ENCODE measurements at places on chromosomes 2 and 18.

- no peak for DNase-seq
Measured at GRCh38 chr18:5619376-5619775, 75.6 kb upstream of the EPB41L3 start.

- DNase-seq, result no peak
Measured at GRCh38 chr2:109374548-109375130, 239.1 kb downstream of the SEPTIN10 start.

DNA sequence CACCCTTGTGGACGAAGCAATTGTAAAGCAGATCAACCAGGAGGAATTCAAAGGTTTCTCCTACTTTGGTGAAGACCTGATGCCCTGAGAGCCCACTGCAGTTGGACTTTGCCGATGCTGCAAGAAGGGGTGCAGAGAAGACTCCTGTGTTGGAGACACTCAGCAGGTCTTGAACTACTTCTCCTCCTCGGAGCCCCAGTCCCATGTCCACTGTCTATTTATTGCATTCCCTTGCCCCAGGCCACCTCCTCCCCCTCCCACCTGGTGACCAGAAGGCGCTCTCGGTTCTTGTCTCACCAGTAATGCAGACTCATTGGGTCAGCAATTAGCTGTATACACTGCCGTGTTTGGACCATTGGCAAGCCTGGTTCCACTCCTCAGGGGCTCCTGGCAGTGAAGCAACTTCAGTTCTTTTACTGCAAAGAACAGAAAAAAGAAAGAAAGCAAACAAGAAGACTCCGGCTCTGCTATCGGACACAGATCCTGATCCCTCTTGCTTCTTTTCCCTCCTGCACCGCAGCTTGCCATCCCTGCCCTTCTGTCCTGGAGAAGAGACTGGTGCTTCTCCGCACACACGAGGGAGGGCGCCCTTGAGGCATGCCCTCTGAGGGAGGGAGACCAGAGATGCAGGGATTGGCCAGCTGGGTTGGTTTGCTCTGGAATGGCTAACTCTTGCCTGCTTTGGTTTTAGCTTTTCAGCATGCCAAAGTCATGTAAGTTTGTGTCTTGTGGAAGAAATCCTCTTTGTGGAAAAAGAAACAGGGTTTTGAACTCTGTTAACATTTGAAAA lies 112.2 kb upstream of the EPAS1 start:
- no peak for DNase-seq

DNA sequence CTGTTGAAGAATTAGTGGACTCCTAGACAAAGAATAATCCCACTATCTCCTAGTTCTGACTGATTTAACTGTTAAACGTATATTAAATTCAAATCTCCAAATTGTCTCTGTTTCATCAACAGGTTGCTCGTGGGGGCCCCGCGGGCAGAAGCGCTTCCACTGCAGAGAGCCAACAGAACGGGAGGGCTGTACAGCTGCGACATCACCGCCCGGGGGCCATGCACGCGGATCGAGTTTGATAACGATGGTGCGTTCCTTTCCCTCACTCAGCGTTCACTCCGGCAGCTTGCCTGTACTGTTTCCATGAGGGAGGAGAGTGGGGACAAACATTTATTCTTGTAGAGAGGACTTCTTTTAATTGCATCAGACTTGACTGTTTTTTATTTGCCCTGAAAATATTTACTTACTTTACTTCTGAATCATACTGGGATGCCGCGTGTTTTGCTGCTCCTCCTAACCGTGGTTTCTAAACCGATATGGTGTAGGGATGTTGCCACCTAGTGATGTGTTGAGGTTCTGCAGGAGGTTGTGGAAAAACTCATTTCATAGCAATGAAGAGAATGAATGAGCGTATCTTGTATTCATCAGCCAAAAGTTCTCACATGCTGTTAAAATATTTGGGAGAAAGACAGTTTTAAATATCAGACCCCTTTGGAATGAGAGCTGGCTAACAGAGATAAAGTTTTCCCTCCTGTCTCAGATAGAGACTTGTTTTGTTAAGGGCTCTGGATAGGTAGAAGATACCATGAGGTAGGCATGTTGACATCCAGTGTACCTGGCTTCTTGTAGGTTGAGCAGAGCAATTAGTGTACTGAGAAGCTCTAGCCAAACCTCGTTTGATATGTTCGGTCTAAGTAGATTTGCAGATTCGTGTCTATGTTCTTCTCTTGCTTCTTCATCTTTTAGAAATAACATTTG lies 38.3 kb downstream of the ITGA6 start:
- no peak for DNase-seq

DNA sequence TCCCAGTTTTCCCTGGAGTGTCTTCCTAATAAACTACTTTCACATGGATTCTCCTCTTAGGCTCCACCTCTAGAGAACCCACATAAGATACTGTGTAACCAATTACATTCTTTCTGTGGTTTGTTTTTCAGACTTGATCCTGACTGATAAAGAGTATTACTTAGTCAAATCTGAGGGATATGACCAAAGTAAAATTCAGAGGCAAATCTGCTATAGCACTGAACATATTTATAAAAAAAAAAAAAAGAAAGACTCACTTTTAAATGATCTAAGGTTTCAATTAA lies 13.9 kb downstream of the CKAP2L start:
- no peak for DNase-seq

GRCh38 chr18:61713502-61713901 lies 179.3 kb downstream of the RNF152 start:
- DNase-seq, result no peak

- no peak for DNase-seq
Measured at GRCh38 chr2:88580088-88580487, 47.2 kb downstream of the EIF2AK3 start.

GRCh38 chr18:48260237-48260636 lies 148.9 kb downstream of the ZBTB7C start:
- DNase-seq, result no peak

GRCh38 chr2:203908797-203909185 lies 27.8 kb upstream of the ICOS start:
- DNase-seq, result no peak

DNA sequence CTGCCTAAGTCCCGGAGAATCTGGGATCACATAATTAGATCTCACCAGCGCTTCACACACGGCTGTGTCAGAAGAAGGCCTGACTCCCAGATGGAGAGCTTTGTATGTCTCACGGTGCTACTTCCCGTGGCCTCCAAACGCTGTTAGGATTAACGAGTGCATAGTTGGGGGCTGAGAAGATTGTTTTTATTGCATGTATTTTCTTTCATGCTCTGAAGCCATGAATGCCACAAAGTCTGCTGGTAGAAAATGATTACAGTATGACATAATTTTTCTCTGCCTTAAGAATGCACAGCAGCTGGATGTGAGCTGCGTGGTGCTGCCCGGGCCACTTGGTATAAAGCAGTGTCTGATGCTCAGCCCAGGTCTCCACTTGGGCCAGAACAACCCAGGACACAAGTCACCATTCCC lies 166.5 kb downstream of the SEPTIN10 start:
- no peak for DNase-seq

DNA sequence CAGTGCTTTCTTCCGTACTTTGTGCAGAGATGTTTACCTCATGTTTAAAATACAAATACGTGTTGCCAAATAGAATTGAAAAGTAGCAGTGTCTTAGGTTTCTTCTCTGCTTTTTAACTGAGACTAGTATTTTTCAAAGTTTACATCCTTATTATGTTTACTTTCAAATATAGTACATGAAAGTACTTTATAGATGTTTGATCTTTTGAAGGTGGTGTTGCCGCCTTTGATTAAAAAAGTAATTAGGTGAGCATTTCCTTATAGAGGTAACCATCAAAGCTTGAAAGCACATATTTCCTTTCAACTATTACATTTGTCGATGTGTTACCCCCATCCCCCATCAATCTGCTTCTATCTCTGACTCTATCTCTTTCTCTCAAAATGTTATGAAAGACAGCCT lies 87.0 kb downstream of the CERS6 start:
- DNase-seq, result no peak

GRCh38 chr2:75595541-75596395 lies 35.0 kb upstream of the EVA1A start:
- no peak for DNase-seq

DNA sequence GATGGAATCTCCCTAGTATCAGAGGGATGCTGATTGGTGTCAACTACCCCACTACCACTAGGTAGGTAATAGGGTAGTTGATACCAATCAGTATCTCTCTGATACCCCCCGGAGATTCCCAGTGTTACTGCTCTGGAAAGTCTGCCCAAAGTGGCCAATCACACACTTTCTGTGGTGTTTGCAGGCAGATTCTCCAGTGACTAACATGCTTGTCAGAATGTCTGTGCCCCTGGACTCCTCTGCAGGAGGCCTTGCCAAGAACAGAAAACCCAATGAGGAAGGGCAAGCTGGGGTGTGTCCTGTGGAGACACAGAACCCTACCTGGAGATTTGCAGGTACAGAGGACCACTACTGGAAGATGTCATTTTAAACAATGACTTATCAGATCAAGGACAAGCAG lies 135.1 kb downstream of the RIT2 start:
- no peak for DNase-seq

- DNase-seq, result no peak
Measured at GRCh38 chr2:217738061-217738460, 264.7 kb downstream of the TNS1 start.

DNA sequence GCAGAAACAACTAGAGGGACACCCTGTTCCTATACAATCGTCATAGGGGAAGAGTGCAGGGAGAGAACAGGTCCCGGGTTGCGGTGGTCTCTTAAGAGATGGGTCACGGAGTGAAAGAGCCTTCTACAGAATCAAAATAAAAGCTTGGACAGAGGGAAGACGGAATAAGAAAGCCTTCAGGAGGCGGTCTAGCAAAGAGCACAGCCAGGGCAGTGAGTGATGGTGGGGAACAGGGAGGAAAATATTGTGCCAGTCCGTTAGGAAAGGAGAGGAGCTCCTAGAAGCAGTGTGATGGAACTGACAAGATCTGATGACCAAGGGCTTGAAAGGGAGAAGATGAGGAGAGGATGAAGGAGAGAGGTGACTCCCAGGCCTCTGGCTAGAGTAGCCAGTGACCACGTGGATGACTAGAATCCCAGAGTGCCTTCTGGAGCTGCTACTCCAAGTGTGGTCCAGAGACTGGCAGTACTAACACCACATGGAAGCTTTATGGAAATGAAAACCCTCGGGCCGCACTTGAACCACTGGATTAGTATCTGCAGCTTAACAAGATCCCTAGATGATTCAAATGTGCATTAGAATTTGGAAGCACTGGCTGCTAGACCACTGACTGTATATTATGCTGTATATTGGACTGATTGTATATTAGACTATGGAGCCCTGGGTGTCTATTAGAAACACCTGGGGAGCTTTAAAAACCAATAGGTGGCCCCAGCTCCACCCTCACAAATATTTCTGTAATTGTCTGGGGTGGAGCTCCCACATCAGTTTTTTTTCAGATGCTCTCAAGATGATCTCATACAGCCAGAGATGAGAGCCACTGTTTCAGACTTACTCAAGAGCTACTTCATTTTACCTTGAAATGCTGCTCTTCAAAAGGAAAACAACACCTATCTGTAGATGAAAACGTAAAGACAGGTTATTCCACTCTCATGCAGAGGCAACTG lies 1.1 kb upstream of the EVA1A start:
- DNase-seq, result no peak

DNA sequence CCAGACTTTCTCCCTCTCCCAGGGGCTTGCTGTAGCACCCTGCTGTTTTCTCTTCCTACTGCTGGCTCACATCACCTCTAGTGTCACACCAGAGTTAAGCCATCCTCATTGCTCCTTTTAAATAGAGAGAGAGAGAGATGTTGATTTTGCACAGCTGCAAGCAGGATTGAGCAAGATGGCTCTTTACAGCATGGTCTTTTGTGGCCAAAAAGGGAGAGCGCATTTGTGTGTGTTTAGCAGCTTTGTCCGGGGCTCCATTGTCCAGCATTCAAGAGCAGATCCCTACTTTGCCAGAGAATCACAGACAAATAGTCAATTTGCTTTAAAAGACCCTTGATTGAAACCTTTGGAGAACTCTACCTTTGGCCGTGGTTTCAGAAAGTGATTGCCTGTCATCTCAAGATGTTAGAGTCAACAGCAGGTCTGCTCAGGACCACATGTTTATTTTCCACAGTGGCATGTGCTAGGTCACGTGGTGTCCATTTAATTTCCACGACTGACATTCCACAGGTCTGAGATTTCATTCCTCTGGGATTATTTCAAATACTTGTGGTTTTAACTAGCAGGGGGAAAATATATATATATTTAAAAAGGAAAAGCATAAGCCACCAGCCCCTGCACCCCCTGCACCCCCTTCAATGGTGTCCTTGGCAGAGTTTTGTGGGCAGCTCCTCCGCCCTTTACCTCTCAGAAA lies 359.9 kb upstream of the SLC14A2 start:
- no peak for DNase-seq

GRCh38 chr2:176001916-176002687 lies at the start of gene LNPK:
Gene LNPK, minus strand, starts transcription at chr2:176002267. Its CDS starts 6,683 bp downstream, at chr2:175995584.
- peak; percentile 55 for DNase-seq

DNA sequence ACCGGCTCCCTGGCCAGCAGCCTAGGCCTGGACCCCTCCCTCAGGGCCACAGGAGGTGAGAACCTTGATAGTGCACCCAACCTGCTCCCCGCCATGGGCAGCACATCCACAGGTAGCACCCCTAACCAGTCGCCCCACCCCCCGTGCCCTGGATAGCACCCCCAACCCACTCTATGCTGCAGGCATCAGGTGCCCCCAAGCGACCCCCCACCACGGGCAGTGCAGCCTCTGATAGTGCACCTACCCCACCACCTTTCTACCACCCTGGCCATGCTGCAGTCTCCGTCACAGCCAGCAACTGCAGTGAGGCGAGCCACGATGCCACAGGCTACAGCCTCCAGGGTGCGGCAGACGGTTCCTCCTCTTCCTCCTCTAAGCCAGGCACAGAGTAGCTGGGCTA lies 55.6 kb downstream of the SOWAHC start:
- no peak for DNase-seq

DNA sequence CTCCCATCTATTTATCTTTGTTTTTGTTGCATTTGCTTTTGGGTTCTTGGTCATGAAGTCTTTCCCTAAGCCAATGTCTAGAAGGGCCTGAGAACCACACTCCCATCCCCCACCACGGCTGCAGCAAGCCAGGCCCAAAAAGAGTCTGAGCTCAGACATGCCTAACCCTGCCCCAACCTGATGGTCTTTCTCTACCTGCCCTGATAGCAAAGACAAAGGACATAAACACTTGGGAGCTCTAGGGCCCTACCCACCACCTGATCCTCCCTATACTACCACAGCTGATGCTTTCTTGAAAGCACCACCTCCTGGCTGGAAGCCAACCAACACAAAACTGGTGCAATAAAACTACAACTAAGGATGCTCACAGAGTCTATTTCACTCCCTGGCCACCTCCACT lies 233.4 kb downstream of the WDR7 start:
- no peak for DNase-seq

DNA sequence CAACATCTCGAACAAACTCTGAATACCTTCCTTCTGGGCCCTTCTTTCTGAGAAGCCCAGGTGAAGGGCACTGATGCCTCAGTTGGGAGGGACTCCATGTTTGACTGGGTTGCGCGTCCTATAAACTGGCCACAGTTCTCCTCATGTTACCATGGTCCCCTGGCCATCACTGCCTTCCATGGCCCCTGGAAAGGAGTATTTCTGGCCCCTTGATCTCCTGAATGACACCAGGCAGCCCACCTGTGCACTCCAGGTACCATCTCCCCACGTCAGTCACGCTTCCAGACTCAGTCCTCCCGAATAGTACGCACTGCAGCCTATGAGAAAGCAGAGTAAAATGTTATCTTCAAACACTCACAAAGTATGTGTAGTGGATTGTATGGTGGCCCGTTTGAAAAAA lies 73.9 kb downstream of the ACKR3 start:
- DNase-seq, result no peak

- DNase-seq, result no peak
Measured at GRCh38 chr18:75507636-75508035, 80.1 kb upstream of the SMIM21 start.
